ENCODE measurements at places on chromosomes 16 and 17.
A peak's percentile ranks its signal among the peaks of the same experiment; 100 is the strongest.

DNA sequence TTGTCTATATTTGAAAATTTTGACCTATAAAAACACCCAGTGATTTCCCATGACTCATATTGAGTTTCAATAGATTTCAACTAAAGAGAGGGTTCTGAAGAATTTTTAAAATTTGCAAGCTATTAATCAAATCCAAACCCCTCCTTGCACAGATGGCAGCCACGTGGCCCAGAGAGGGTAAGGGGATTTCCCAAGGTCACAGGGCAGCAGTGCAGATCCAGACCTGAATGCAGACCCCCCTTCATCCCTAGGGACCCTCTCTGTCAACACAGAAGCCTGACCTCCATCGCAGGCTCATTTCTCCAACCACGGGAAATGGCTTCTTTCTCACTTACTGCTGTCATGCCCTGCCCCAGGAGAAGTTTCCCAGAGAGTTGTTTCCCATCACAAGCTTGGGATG is 24.7 kb upstream of the CES5A start:
- DNase-seq: no peak

GRCh38 chr16:23959072-23959751 is 123.4 kb downstream of the PRKCB start:
- no peak for DNase-seq

DNA sequence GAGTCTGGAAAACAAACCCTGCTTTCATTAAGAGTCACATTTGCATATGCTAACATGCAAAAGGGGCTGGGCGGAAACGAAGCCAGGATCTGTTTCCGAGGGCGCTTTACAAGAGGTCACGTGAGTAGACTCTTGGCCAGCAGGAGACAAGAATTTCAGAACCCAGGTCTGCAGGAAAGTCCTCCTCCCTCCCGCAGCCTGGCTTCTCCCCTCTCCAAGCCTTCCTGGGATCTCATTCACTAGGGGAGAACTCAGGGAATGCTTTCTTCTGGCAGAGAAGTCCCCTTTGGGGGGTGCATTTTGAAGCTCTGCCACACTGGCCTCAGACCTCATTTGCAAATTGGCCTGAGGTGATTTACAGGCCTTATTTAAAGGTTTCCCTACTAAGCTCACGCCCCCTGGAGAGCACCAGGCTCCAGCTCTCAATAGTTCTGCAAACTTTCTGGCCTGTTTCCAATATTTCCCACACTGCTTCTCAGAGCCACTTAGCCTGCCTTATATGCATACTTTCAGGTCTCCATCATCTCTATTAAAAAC is 57.2 kb upstream of the CACNG5 start:
- no peak for DNase-seq

DNA sequence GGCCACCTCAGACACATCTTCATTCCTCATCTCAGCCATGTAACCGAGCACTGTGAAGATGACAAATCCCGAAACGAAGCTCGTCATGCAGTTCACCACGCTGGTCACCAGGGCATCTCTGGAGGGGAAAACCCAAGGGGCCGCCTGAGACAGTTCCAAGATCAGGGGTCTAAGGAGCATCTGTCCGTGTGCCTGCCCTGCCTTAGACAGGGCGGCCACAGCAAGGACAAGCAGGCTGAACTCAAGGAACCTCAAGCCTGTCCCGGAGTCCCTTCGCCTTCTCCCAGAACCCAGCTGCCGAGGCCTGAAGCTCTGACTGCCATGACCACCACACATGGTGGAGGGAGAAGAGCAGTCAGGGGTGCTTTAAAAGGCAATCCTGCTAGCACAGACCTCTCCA is 22.7 kb downstream of the SLC6A4 start:
- peak; percentile 41 for DNase-seq

GRCh38 chr16:70412385-70412784 is 26.5 kb downstream of the ST3GAL2 start:
- no peak for DNase-seq

DNA sequence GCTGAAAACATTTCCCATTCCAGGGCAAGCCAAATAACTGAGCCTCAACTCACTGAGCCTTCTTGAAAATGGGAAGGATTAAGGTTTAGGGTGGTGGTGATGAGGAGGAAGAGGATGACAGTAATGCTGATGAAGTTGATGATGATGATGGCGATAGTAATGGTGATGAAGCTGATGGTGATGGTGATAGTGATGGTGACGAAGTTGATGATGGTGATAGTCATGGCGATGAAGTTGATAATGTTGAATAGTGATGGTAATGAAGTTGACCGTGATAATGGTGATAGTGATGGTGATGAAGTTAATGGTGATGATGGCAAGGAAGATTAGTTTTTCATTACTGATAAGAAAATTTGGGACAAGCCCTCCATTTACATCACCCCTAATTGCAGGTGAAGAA is 285.8 kb upstream of the DYNLRB2 start:
- no peak for DNase-seq

DNA sequence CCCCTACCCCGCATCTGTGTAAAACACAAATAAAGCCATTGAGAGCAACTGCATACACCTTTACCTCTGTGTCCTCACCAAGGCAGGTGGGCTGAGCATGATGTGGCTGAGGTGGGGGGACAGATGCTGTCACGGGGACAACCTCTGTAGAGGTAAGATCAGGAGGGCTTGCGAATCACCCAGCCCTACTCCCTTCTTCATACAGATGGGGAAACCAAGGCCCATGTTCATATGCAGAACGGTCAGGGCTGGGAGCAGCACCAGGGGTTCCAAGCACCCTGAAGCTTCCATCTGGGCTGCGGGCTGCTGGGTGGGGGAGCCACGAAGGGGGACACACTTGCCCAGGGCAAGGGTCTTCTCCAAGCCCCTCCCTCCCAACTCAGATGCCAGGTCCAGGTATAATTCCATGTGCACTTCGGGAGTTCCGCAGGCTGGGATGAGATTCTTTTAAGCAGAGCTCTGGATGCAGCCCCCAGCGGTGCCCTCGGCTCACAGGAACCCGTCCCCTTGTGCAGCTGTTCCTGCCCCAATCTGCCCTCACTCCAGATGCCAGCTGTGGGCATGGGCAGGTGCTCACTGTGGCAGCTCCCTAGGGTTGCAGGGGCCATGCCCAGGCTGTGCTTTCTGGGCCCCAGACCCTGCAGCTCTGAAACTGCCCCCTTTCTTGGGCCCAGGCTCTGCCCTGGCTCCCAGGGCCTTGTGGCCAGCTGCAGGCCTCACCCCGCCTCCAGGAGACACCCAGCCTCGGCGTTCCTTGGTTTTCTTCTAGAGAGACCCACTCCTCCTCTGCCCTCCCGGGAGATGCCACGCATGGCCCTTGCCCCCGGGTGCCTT is 9.6 kb downstream of the CTRB1 start:
- DNase-seq: no peak

GRCh38 chr17:58336456-58337209 is 8.0 kb upstream of the TSPOAP1 start:
- no peak for DNase-seq

DNA sequence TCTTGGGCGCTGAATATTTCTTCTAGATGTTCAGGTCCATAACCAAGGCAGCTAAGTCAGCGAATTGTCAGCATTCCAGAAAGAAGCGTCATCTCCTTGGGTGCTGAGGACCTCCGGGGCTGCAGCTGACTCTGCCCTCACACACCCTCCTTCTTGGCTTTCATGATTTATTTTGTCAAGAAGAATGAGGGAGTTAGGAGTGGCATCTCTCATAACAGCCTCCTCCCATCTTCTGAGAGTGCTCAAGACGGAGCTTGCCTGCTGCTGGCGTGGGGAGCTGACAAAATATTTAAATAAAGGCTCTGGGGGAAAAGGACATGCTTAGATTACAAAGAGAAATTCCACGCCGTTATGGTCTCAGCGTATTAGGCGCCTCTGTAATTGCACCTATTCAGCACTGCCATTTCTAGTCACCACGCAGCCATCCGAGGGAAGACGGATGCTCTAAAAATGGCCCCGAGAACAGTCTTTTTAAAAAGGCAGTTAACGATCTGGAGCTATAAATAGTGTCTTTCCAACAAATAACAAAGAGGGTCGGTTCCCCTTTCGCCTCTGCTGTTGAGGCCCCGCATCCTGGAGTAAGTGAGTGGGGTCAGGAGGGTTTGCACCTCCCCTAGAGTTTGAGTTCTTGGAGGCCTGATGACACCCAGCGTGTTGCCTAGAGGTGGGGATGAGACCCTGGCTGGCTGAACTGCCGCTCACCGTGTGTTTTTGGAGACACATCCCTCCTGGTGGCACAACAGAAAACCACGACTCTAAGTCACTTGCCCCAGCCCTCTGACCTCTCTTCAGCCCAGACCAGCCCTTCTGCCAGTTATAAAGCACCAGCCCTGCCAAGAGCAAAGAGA is 187.0 kb downstream of the CCDC182 start:
- no peak for DNase-seq

DNA sequence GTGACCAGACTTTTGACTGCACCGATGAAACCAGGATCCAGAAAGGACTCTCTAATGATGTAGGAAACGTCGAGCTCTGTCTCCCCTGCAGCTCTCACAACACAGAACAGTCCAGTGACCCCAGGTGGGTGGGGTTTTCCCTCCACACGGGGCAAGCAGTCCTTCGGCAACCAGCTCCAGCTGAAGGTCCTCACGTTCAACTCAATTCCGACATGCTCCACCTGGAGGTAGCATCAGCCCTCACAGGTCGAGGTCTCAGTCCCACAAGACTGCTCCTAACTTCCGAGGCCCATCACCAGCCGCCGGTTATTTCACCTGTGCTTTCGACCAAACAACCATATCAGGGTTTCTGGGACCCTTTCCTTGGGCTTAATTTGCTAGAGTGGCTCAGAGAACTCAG is 28.2 kb downstream of the ITGAE start:
- DNase-seq: no peak

- no peak for DNase-seq
Measured at GRCh38 chr17:50051082-50051576, 4.8 kb upstream of the ITGA3 start.

DNA sequence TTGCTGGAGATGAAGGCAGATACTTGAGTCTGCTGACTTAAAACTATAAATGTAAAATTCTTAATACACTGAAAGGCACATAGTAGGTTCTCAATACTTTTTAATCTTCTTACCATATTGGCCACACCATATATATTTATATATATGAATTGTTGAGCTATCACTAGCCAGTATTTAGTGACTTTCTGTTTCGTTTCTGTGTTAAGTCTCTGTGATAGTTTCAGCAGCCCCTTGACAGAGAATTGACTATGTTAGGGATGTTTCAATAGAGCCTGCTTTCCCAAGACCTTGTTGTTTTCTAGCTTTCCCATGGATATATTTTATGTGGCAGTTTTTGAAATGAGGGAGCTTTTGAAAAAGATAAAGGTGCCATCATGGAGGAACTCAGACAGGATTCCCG is 206.5 kb upstream of the GOT2 start:
- DNase-seq: no peak

GRCh38 chr16:89139907-89140361 is 31.6 kb upstream of the CDH15 start:
- DNase-seq: no peak

- no peak for DNase-seq
Measured at GRCh38 chr16:27225536-27226360, 22.4 kb downstream of the KDM8 start.

DNA sequence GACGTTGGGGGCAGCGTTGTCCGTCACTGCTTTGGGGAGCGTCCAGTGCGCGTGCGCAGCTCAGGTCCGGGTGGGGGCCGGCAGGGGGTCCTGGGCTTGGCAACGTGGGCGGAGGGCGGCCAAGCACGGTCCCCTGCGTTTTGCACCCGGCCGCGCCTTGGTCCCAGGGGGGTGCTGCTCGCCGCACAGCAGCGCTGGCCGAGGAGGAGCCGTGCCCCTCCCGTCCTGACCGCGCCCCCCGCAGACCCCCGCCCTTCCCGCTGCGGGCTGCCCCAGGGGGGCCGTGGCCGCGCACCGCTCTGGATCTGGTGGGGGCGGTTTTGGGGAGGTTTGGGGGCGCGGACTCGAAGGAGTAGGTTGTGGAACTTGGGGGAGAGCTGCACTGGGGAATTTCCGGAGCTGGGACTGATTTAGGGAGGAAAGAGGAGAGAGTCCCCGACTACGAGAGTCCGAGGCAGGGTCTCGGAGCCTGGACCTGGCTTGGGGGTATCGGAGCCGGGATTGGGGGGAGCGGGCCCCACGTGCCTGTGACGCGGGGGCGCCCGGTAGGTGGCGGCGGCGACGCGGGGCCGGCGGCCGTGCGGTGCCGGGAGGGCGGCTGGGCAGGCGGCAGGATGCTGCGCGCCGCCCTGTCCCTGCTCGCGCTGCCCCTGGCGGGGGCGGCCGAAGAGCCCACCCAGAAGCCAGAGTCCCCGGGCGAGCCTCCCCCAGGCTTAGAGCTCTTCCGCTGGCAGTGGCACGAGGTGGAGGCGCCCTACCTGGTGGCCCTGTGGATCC is at the start of gene SLC9A5:
Gene SLC9A5, plus strand, starts transcription at position 579 of the 777 bp plus-strand sequence. Its CDS starts 36 bp downstream, at position 615.
- no peak for DNase-seq

DNA sequence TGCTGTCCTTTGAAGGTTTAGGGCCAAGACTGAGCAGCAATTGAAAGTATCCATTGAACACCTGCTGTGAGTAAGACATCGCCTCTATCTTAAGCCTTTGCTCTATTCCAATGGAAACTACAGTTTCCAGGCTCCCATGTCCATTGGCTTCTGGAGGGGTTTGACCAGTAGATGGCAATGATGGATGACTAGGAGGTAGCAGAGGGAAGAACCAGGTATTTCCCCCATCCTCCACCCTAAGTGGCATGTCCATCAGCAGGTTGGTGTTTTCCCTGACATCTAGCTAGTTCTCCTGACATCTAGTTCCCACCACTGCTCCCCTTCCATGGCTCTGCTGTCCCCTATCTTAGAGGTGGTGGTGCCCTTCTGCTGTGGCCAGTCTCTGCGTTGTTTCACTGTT is 58.7 kb downstream of the CENPV start:
- no peak for DNase-seq

DNA sequence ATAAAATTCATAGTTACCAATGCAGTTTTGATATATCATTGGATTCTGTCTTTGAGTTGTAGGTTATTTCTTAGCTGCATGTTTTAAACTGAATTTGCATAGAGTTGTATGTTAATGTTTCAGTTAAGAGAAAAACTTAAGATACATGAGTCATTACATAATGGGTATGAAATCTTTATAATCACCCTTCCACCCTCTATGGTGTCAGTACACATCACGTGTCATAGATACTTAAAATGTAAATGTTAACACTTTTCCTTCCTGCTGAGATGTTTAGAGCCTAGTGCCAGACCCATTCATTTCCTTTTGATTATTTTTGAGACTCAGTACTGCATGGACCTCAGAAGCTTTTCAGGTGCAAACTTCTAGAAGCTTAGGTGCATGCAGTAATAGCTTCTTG is 20.5 kb downstream of the ZNF207 start:
- DNase-seq: no peak

DNA sequence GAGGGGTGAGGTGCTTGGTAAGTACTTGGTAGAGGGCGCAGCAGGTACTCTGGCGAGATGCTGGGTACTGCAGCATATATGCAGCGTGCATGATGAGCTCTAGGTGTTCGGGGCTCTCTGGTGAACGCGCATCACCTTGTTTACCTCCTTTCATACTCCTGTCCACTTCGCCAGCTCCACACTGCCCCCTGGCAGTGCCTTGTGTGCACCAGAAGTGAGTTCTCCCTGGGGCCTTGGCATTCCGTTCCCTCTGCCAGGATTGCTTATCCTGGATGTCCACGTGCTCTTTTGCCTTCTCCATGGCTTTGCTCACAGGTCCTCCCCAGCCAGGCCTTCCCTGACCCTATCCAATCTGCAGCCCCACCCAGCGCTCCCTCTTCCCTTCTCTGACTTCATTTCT is 154.2 kb downstream of the MRM1 start:
- DNase-seq: no peak

GRCh38 chr17:67433248-67433924 is 56.3 kb downstream of the PITPNC1 start:
- DNase-seq: no peak

GRCh38 chr16:27817038-27817437 is 246.5 kb downstream of the GSG1L start:
- DNase-seq: no peak

- DNase-seq: no peak
Measured at GRCh38 chr16:9859701-9860327, 322.4 kb downstream of the GRIN2A start.

Measured in GM12864 (cell line).